ENCODE measurements at places on chromosomes 3 and 15. TPM values are rescaled to one million over a fixed set of nuclear protein-coding genes. Genes with fewer than 3 reads are reported as not detected.

Gene RASL12
- total RNA-seq: 171 TPM

Gene CPLX3
- total RNA-seq: not detected

Gene SCG3
- total RNA-seq: not detected

Gene SCN11A
- 0.16 TPM for total RNA-seq

Gene CIDEC
- 0.87 TPM for total RNA-seq

Gene MELTF
- total RNA-seq: 4.3 TPM

Gene NFKBIZ
- total RNA-seq: 109 TPM

Gene PLSCR2
- 1.0 TPM for total RNA-seq

DNA sequence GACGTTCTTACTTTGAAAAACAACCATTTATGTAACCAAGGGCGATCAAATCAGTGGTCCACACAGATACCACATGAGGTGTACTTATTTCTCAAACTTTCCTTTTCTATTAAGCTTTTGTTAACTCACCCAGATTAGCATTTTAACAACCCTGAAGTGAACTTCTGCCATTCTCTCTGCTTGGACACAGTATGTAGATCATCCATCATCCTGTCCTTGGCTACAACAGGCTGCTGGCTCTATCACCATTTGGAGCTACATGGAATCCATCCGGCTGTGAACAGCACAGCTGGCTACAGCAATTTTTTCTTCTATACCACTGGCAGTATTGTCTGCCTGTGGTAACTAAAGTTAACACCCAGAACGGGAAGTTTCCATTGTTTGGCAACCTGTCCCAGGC, 4.4 kb downstream of the SEMA6D start:
- no peak for DNase-seq
- no peaks in the 10 kb centered on the region for H3K27me3 ChIP-seq
- peaks cover 4% of the 10 kb centered on the region for H3K4me1 ChIP-seq
- no peak overlapping the region for H3K27ac ChIP-seq

DNA sequence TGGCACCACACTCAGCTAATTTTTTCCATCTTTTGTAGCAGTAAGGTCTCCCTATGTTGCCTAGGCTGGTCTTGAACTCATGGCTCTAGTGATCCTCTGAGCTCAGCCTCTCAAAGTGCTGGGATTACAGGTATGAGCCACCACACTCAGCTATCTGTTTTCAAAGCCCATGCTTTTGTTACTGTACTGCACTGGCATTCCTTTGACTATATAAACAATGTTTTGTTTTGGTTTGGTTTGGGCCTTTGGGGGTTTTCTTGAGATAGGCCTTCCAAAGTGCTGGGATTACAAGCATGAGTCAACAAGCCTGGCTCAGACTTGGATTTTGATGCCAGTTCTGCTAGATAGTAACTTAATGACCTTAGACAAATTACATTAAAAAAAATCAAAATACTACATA, 89.7 kb upstream of the GK5 start:
- H3K36me3 ChIP-seq: peaks cover 4% of the 10 kb centered on the region
- H3K4me3 ChIP-seq: no peak overlapping the region
- H3K27me3 ChIP-seq: no peaks in the 10 kb centered on the region
- no peak for DNase-seq

DNA sequence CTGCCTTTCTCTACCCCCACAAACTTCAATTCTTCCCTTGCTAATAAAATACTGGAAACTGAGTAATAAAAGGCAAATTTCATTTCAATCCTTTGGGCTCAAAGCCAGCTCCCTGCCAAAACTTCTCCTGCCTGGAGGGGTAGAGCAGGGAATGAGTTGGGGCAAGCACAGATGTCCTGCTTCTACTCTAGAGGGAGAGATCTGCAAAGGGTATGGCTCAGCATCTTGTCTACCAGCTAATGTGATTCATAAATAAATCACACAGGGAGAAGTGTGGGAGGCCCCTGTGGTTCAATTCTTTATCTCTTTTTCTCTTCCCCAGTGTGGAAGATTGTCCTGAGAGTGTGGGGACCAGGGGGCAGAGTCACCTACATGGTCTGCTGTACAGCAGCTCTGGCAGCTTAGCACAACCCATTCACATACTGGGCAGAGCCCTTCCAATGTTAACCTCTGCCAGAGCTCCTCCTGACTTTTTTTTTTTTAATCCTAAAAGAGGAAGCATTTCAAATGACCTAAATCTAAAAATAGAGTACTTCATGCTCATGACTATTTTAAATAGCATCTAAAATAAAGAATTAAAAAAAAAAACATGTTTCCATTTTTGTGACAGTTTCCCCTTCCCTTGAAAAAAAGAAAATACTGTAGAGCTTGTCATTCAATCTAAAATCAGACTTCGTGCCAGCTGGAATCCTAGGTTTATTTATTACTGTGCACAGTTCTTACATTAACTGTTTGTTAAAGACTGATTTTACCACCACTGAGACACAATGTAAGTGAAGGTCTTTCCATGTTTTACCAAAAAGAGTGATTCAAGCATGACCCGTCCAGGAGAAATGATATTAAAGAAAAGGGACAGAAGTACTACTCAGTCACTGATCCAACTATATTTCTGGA, 1083.7 kb upstream of the CFAP20DC start:
- H3K4me1 ChIP-seq: no peaks in the 10 kb centered on the region
- H3K4me3 ChIP-seq: no peak overlapping the region
- H3K27me3 ChIP-seq: no peaks in the 10 kb centered on the region
- H3K36me3 ChIP-seq: no peaks in the 10 kb centered on the region
- DNase-seq: no peak

- no peak overlapping the region for H3K4me3 ChIP-seq
- H3K4me1 ChIP-seq: no peaks in the 10 kb centered on the region
- H3K27me3 ChIP-seq: no peaks in the 10 kb centered on the region
- no peak overlapping the region for H3K27ac ChIP-seq
These were observed 56.5 kb downstream of the KLF13 start for GRCh38 chr15:31383139-31383538.

- H3K4me1 ChIP-seq: no peaks in the 10 kb centered on the region
- no peak overlapping the region for H3K4me3 ChIP-seq
- no peak overlapping the region for H3K27ac ChIP-seq
- no peaks in the 10 kb centered on the region for H3K36me3 ChIP-seq
These were observed 60.0 kb upstream of the SMAD3 start for GRCh38 chr15:67005294-67005996.

- peaks cover 2% of the 10 kb centered on the region for H3K36me3 ChIP-seq
- H3K4me1 ChIP-seq: no peaks in the 10 kb centered on the region
- H3K4me3 ChIP-seq: no peak overlapping the region
- no peaks in the 10 kb centered on the region for H3K27me3 ChIP-seq
- H3K27ac ChIP-seq: no peak overlapping the region
These were observed 53.9 kb downstream of the BOC start for GRCh38 chr3:113265231-113265630.

DNA sequence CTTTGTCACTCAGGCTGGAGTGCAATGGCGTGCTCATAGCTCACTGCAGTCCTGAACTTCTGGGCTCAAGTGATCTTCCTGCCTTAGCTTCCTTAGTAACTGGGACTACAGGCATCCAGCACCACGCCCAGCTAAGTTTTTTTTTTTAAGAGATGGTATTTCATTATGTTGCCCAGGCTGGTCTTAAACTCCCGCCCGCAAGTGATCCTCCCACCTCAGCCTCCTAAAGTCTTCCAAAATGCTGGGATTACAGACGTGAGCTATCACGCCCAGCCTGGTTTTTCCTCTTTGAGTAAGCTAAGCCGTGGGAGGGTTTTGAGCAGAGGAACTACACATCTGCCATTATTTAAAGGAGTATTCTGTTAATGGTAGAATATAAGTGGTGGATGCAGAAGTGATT, 7.4 kb upstream of the LRRFIP2 start:
- H3K36me3 ChIP-seq: no peaks in the 10 kb centered on the region

GRCh38 chr15:101156509-101157159, 95.2 kb downstream of the CHSY1 start:
- H3K4me3 ChIP-seq: no peak overlapping the region
- H3K36me3 ChIP-seq: no peaks in the 10 kb centered on the region
- H3K27me3 ChIP-seq: no peaks in the 10 kb centered on the region
- no peaks in the 10 kb centered on the region for H3K4me1 ChIP-seq
- DNase-seq: peak; percentile 17
- no peak overlapping the region for H3K27ac ChIP-seq

DNA sequence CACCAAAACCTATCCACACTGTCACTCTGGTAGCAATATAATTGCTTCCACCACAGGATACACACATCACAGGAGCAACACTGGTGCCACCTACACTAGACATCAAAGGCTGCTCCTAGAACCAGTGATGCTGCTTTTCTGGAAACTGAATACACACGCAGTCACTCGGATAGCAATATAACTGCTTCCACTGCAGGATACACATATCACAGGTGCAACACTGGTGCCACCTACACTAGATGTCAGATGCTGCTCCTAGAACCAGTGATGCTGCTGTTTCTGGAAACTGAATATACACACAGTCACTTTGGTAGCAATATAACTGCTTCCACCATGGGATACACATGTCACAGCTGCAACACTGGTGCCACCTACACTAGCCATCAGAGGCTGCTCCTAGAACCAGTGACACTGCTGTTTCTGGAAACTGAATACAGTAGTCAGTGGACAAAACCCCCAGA, 6.9 kb upstream of the TNFSF10 start:
- DNase-seq: no peak
- no peaks in the 10 kb centered on the region for H3K27me3 ChIP-seq
- H3K36me3 ChIP-seq: no peaks in the 10 kb centered on the region
- H3K27ac ChIP-seq: no peak overlapping the region
- no peak overlapping the region for H3K4me3 ChIP-seq

GRCh38 chr3:167829071-167829470, 93.5 kb downstream of the SERPINI1 start:
- no peaks in the 10 kb centered on the region for H3K36me3 ChIP-seq
- H3K27me3 ChIP-seq: no peaks in the 10 kb centered on the region
- H3K27ac ChIP-seq: no peak overlapping the region
- no peaks in the 10 kb centered on the region for H3K4me1 ChIP-seq
- H3K4me3 ChIP-seq: no peak overlapping the region

- H3K4me1 ChIP-seq: no peaks in the 10 kb centered on the region
- DNase-seq: no peak
- H3K27ac ChIP-seq: no peak overlapping the region
- H3K4me3 ChIP-seq: no peak overlapping the region
These were observed 263.4 kb downstream of the MCTP2 start for GRCh38 chr15:94494732-94495131.
